ENCODE measurements at places on chromosomes 13 and 19. TPM values are rescaled to one million over a fixed set of nuclear protein-coding genes. Genes with fewer than 3 reads are reported as not detected.

DNA sequence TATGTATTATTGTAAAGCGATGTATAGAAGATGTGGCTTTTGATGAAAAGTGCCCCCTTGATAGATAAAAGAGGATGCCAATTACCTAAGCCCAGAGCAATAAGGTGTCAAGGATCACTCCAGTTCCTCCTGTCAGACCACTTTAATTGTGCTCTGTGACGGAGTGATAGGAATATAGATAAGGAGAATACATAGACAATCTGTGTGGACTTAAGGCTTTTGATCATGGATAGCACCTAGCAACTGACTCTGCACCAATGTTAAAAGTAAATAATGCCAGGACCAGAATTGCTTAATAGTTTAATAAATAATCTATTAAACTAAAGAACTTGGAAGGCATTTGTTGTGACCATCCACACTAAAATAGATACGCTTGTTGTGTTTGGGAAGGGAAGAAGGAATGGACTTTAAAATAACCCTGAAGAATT, 390.7 kb upstream of the ARGLU1 start:
- peak; percentile 13 for DNase-seq

- peak; percentile 46 for DNase-seq
Measured at GRCh38 chr13:41312176-41312500, 1.1 kb downstream of the NAA16 start.

PPP2R1A gene
- total RNA-seq, result 286 TPM

DNA sequence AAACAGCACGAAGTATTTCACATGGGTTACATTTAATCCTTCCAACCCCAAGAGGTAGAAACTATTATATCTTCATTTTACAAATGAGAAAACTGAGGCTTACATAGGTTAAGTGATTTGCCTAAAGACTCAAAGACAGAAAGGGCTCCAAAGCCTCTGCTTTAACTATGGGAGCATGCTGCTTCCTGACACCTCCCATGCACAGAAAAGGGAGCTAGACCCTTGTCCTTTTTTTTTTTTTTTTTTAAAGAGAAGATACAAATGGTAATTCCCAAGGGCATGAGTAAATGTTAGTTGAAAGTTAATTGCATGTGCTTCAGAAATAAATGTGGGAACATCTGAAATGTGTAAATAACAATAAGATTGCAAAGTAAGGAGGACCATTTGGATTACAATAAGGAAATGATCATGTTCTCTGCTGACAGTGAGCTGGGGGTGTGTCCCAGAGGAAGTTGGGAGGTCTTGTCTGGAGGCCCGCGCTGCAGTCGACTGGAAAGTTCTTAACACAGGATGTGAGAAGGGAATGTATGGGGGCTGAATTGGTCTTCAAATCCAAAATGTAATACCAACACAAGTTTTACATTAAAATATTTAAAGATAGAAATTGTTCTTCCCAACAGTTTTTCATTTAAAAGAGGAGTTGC, 500.3 kb downstream of the KLF12 start:
- DNase-seq, result no peak

- no peak for DNase-seq
Measured at GRCh38 chr19:46298479-46299003, 1.7 kb downstream of the HIF3A start.

- no peak for DNase-seq
Measured at GRCh38 chr13:109156181-109156935, 526.9 kb downstream of the MYO16 start.

MAST1 gene
- total RNA-seq, result 0.83 TPM

GRCh38 chr19:28859811-28860210, 353.1 kb downstream of the UQCRFS1 start:
- no peak for DNase-seq

MRPS31 gene
- total RNA-seq, result 18.1 TPM

PGLYRP2 gene
- total RNA-seq, result 1.6 TPM

All from mucosa of gallbladder (tissue), 1 donor.